ENCODE measurements at places on chromosomes 16 and 17. TPM values are rescaled to one million over a fixed set of nuclear protein-coding genes. Genes with fewer than 3 reads are reported as not detected.

DNA sequence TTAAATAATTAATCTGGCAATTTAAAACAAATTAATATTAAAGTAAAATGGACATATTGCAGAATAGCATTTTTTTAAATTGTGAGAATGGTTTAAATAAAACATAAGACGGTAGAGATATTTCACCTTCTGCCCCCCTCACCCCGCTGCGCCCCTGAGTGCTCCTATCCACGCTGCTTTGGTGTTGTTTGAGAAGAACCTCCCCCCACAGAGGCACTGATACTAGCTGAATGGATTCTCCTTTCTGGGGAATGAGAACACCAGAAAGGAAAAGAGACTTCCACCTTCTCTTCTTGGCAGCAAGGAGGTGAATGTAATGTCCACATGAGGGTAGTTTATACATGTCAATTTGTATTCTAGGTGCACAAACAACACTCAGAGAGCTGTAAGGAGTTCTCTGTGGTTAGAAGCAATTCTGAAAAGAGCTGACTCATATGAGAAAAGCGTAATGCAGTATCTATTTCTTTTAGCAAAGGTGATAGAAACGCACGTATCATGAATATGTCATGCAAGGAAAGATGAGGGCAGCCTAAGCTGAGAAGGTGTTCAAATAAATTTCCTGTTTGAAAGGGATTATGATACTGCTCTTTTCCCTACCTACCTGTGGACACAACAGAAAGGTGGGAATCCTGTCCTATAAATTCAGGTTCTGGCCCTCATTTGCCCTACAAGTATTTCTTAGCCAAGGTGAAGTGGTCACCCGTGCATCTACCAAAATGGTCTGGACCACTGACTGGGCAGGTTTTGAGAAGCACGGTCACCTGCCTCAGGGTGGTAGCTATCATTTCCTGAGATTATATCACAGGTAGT, 126.9 kb downstream of the PARN start:
- H3K27ac ChIP-seq: no peak overlapping the region
- H3K4me3 ChIP-seq: no peak overlapping the region

C16orf96 gene
- not detected for total RNA-seq

PIRT gene
- not detected for total RNA-seq

GRCh38 chr16:9170470-9170869, 79.0 kb downstream of the HAPSTR1 start:
- H3K4me3 ChIP-seq: no peak overlapping the region
- no peak for DNase-seq
- H3K4me1 ChIP-seq: no peaks in the 10 kb centered on the region

- DNase-seq: no peak
- H3K36me3 ChIP-seq: no peaks in the 10 kb centered on the region
- H3K4me3 ChIP-seq: no peak overlapping the region
- no peaks in the 10 kb centered on the region for H3K4me1 ChIP-seq
- H3K27ac ChIP-seq: no peak overlapping the region
These were observed 16.2 kb downstream of the CHP2 start for GRCh38 chr16:23771027-23771426.

- H3K36me3 ChIP-seq: peaks cover 18% of the 10 kb centered on the region
- H3K4me3 ChIP-seq: no peak overlapping the region
- no peaks in the 10 kb centered on the region for H3K4me1 ChIP-seq
- H3K27ac ChIP-seq: no peak overlapping the region
- H3K27me3 ChIP-seq: no peaks in the 10 kb centered on the region
These were observed 12.1 kb downstream of the TELO2 start for GRCh38 chr16:1505073-1505844.

GRCh38 chr16:81797443-81797842, 18.4 kb downstream of the PLCG2 start:
- no peaks in the 10 kb centered on the region for H3K27me3 ChIP-seq
- no peaks in the 10 kb centered on the region for H3K36me3 ChIP-seq
- no peak overlapping the region for H3K27ac ChIP-seq
- H3K4me3 ChIP-seq: no peak overlapping the region
- DNase-seq: no peak

TMEM100 gene
- total RNA-seq: 28.6 TPM

All from tibial nerve (tissue), 4 donors.